Thoracic aorta (tissue), 2 donors: ENCODE measurements at places on chromosomes 3 and 15. TPM values are rescaled to one million over a fixed set of nuclear protein-coding genes. Genes with fewer than 3 reads are reported as not detected.

GRCh38 chr15:67927501-67928168 is 87.8 kb upstream of the RNU6-1 start:
- H3K36me3 ChIP-seq, result no peaks in the 10 kb centered on the region
- H3K27me3 ChIP-seq, result no peaks in the 10 kb centered on the region
- peak overlapping the region; percentile 34 for H3K4me3 ChIP-seq

- H3K4me3 ChIP-seq, result peak within 1 kb of the TSS; percentile 80
- H3K27me3 ChIP-seq, result no peaks in the 10 kb centered on the region
- H3K36me3 ChIP-seq, result no peaks in the 10 kb centered on the region
- peak within 1 kb of the TSS; percentile 10 for H3K27ac ChIP-seq
Measured at GRCh38 chr3:58237238-58237940, at the start of gene ABHD6. TSS of gene ABHD6 (plus strand) at chr3:58237792. CDS start at chr3:58256587, 18,795 bp downstream.

DNA sequence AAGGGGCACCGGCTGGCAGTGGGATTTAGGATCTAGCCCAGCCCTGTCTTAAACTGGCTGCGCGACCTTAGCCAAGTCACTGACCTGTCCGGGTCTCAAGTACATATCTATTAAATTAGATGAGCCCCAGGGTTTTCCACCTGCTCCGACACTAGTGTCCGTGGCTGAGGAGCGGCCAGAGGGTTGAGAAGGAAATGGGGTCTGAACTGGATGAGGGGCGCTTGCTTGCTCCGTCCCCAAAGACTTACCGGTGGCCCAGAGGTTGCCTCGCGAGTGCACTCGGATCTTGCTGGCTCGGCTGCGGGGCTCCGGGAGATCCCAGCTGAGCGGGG is 285 bp downstream of the NMB start:
- peaks cover 13% of the 10 kb centered on the region for H3K4me1 ChIP-seq
- H3K4me3 ChIP-seq, result peak overlapping the region; percentile 77
- peak overlapping the region; percentile 84 for H3K27ac ChIP-seq
- no peaks in the 10 kb centered on the region for H3K27me3 ChIP-seq

Gene FOXB1
- not detected for total RNA-seq

Gene NRG4
- total RNA-seq, result not detected

Gene TRPM1
- not detected for total RNA-seq
